Karpas-422 (cell line): ENCODE measurements at places on chromosomes 3 and 15. TPM values are rescaled to one million over a fixed set of nuclear protein-coding genes. Genes with fewer than 3 reads are reported as not detected.

Gene TAGLN3
- total RNA-seq = not detected in 2 replicates

Gene HIGD2B
- total RNA-seq = 0.51 TPM in 1 of 2 replicates, not detected in the other

Gene ACSBG1
- not detected in 2 replicates for total RNA-seq

Gene GOLGA6A
- total RNA-seq = not detected in 2 replicates

Gene RTF1
- total RNA-seq = 25.7 and 33.5 TPM in 2 replicates

Gene NR1I2
- 2.7 and 3.8 TPM in 2 replicates for total RNA-seq

Gene GOLGA8J
- not detected in 2 replicates for total RNA-seq

Gene KLF15
- total RNA-seq = not detected in 2 replicates

DNA sequence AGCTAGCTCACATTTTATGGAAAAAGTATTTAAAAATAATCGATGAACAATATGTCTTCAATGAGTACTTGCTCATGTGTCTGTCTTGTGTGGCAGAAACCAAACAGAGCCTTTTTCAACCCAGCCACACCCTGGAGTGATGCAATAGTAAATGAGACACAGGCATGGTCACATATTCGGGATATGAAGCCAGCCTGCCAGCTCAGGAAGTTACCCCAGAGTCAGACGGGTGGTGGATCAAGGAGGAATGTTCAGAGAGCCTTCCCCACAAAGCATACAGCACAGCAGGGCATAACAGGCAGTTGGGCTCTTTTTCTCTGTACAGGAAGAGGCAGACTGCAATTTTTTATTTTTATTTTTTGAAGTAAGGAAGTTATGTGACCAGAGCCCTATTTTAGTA, 27.3 kb downstream of the LARP6 start:
- H3K27ac ChIP-seq = no peak overlapping the region
- no peaks in the 10 kb centered on the region for H3K36me3 ChIP-seq
- no peaks in the 10 kb centered on the region for H3K4me1 ChIP-seq
- no peak overlapping the region for H3K4me3 ChIP-seq
- no peaks in the 10 kb centered on the region for H3K27me3 ChIP-seq

DNA sequence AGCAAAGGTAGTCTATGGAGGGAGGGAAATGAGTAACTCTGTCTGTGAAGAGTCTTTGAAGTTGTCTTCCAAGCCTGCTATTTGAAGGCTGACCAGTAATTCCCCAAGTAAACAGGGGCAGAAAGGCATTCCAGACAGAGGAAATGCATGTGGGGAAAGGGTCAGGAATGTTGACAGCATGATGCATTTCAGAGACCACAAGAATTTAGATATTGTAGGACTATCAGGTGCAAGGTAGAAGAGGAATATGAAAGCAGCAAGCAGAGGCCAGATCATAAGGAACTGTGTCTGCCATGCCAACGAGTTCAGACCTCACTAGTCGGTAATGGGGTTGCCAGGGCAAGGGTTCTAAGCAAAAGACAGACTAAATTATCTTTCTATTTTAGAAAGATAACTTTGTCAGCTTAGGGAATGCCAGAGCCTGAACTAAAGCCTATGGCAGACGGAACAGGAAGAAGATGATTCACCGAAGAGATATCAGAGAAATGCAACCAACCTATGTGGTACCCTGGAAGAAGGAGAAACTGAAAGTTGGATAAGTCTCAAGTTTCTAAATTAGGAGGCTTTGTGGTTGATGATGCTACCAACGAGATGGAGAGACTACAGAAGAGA, 327.0 kb upstream of the RORA start:
- H3K27me3 ChIP-seq = no peaks in the 10 kb centered on the region
- H3K36me3 ChIP-seq = no peaks in the 10 kb centered on the region
- no peak overlapping the region for H3K4me3 ChIP-seq

DNA sequence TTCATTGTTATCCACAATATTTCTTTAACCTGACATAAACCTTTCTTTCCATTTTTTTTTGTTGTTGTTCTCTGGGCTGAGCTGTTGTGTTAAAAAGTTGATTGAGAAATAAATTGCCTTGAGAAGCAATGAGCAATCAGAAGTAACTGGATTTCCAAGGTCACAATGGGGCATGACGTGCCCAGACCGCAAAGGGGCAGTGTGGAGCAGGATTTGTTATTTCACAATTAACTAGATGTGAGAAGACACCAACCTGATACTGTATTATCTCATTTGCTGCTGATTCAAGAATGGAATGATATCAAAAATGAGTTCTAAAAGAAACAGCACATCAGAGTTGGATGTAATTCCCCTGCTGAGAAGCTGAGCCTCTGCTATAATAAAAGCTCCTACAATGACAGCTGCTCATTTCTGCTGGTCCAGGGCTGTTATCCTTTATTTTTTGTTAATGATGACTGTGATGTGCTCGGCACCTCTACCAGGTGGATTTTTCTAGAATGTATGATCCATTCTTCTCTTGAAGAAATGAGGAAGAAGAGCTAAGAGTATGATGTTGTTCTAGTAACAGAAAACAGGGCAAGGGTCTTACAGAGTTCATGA, 28.1 kb downstream of the CPNE4 start:
- H3K4me3 ChIP-seq = no peak overlapping the region
- no peaks in the 10 kb centered on the region for H3K36me3 ChIP-seq
- no peaks in the 10 kb centered on the region for H3K4me1 ChIP-seq
- H3K27ac ChIP-seq = no peak overlapping the region
- H3K27me3 ChIP-seq = no peaks in the 10 kb centered on the region

GRCh38 chr3:190008432-190008831, 112.3 kb downstream of the P3H2 start:
- no peak overlapping the region for H3K4me3 ChIP-seq
- H3K27me3 ChIP-seq = no peaks in the 10 kb centered on the region
- H3K36me3 ChIP-seq = no peaks in the 10 kb centered on the region
- no peak for DNase-seq

GRCh38 chr3:197520311-197521276, 35.2 kb downstream of the BDH1 start:
- H3K36me3 ChIP-seq = peaks cover 18% of the 10 kb centered on the region
- peaks cover 6% of the 10 kb centered on the region for H3K4me1 ChIP-seq
- H3K4me3 ChIP-seq = no peak overlapping the region

- H3K27me3 ChIP-seq = no peaks in the 10 kb centered on the region
- no peak overlapping the region for H3K27ac ChIP-seq
- no peaks in the 10 kb centered on the region for H3K4me1 ChIP-seq
- no peak for DNase-seq
- H3K4me3 ChIP-seq = no peak overlapping the region
Observed at GRCh38 chr3:68771681-68772080, 160.7 kb downstream of the TAFA4 start.

GRCh38 chr3:183775781-183776180, 49.6 kb downstream of the MAP6D1 start:
- peaks cover 77% of the 10 kb centered on the region for H3K36me3 ChIP-seq
- no peaks in the 10 kb centered on the region for H3K4me1 ChIP-seq
- no peak overlapping the region for H3K4me3 ChIP-seq
- no peaks in the 10 kb centered on the region for H3K27me3 ChIP-seq
- DNase-seq = no peak

DNA sequence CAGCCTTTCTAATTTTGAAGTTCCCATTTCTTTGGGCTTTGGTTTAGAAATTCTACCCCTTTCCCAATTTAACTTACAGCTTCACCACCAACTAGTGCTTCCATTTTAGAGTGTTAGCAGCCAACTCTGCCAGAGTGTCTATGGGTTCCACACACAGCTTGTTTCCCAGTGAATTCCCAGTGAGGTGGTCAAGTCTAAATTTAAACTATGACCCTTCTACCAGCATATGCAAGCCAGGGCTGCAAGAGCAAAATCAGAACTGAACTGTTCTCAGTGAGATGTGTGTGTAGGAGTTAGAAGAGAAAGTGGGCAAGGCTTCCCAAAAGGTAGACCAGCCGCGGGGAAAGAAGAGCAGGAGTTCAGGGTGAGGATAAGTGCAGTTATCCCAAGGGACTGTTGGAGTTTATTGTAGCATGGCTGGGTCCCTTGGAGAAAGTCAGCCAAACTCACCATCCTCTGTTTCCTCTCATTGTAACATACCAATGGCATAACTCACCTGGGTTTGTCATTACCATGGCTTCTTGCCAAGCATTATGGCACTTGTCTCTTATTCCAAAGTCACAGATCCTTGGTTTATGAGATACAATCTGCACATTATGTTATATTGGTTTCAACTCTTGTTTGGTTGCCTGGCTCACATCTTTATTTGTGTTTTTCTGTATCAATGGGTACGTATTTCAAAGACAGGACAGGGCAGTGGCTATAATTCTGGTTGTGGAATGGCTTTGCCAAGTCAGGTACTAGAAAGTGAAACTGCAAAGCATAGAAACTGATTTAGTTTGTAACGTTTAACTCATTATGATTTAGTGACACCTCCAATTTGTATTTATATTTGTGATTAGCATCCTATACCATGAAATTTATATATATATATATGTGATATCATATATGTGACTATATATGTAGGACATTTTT, 130.2 kb upstream of the UMPS start:
- no peaks in the 10 kb centered on the region for H3K27me3 ChIP-seq
- H3K36me3 ChIP-seq = no peaks in the 10 kb centered on the region
- H3K27ac ChIP-seq = no peak overlapping the region

DNA sequence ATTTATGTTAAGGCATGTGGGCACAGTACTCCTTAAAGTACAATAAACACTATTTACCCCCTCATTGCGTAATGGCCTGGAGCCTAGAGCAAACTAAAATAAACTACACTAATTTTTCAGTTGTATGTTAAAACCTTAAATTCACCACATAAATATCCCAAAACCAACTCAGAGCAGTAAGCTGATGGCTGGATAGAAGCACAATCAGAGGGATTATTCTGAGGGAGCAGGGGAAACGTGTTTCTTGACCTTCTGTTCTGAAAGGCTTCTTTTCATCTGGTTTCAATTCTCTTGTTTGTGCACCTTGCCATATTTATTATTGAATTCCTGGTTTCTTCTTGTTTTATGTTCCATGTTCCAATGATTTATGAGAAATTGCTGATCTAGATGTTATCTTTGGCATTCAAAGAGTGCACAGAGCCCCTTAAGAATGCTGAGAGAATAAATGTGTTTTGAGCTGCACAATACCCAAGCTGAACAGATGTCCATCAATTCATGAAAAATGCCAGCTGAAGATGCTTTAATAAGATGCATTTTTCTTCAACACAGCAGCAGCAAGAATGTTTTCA, 29.6 kb downstream of the RPL22L1 start:
- no peaks in the 10 kb centered on the region for H3K4me1 ChIP-seq
- H3K36me3 ChIP-seq = no peaks in the 10 kb centered on the region
- H3K27ac ChIP-seq = no peak overlapping the region
- no peaks in the 10 kb centered on the region for H3K27me3 ChIP-seq
- no peak overlapping the region for H3K4me3 ChIP-seq

GRCh38 chr3:123783811-123784210, 100.3 kb downstream of the MYLK start:
- H3K4me3 ChIP-seq = no peak overlapping the region
- H3K27me3 ChIP-seq = no peaks in the 10 kb centered on the region
- no peaks in the 10 kb centered on the region for H3K36me3 ChIP-seq
- H3K27ac ChIP-seq = no peak overlapping the region

- no peak overlapping the region for H3K4me3 ChIP-seq
- H3K27ac ChIP-seq = no peak overlapping the region
- no peaks in the 10 kb centered on the region for H3K27me3 ChIP-seq
- H3K4me1 ChIP-seq = no peaks in the 10 kb centered on the region
- DNase-seq = no peak
Observed at GRCh38 chr3:151015767-151016477, 43.4 kb upstream of the CLRN1 start.

DNA sequence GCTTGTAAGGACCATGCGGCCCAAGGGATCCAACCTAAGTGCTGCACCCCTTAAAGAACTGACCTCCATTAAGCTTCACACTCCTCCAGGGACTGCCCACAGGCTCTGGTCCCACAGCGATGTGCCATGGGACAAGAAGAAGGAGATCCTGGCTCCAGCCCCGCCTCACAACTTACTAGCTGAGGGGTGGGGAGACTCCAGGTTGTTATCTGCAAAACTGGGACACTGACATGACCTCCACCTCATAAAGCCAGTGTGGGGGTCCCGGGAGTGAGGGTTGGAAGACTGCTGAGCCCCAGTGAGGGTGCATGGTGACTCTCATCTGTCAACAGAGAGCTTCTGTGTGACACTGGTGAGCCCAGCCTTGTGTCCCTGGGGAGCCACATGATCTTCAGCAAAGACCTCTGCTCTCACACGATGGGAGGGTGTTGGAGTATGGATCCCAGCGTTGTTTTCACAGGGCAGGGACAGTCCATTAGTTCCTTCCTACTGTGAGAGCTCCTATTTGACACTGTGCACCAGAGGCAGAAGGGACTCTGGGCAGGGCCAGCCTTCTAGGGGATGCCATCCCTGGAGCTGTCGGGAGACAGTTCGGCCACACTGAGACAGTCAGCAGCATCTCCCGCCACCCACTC, 26.7 kb downstream of the EAF1 start:
- no peaks in the 10 kb centered on the region for H3K27me3 ChIP-seq
- H3K36me3 ChIP-seq = no peaks in the 10 kb centered on the region
- H3K4me1 ChIP-seq = no peaks in the 10 kb centered on the region
- no peak overlapping the region for H3K4me3 ChIP-seq
- no peak for DNase-seq
- H3K27ac ChIP-seq = no peak overlapping the region

GRCh38 chr15:57443486-57443885, 67.2 kb downstream of the CGNL1 start:
- H3K4me1 ChIP-seq = no peaks in the 10 kb centered on the region
- H3K4me3 ChIP-seq = no peak overlapping the region
- no peaks in the 10 kb centered on the region for H3K27me3 ChIP-seq
- DNase-seq = no peak

GRCh38 chr15:55250392-55250791, 39.2 kb downstream of the RAB27A start:
- no peak overlapping the region for H3K4me3 ChIP-seq
- no peak for DNase-seq
- no peaks in the 10 kb centered on the region for H3K27me3 ChIP-seq
- H3K27ac ChIP-seq = peak overlapping the region; percentile 12; the same call in 1 of the 2 replicates
- no peaks in the 10 kb centered on the region for H3K36me3 ChIP-seq

- no peaks in the 10 kb centered on the region for H3K36me3 ChIP-seq
- H3K27ac ChIP-seq = no peak overlapping the region
Observed at GRCh38 chr3:171791692-171792076, 18.6 kb downstream of the PLD1 start.

DNA sequence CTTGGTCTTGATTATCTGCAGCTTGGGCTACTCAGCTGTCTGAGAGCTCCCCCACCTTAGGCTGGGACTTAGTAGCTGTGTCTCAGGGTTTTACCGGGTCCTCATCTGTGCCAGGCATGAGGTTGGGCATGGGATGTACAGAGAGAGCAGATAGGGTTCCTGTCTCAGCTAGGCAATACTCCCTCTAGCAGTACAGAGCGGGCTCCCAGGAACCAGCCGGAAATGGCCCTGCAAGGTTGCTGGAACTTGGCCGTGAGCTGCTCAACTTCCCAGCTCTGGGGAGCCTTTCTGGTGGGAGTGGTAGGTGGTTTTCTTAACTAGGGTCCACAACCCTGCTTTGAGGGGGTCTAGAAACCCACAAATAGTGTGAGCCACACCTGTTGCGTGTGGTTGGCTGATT, 58.3 kb downstream of the ATP2B2 start:
- peaks cover 13% of the 10 kb centered on the region for H3K4me1 ChIP-seq
- no peak overlapping the region for H3K4me3 ChIP-seq
- no peaks in the 10 kb centered on the region for H3K27me3 ChIP-seq
- no peaks in the 10 kb centered on the region for H3K36me3 ChIP-seq
- no peak for DNase-seq

- H3K36me3 ChIP-seq = no peaks in the 10 kb centered on the region
- H3K4me1 ChIP-seq = peaks cover 42% of the 10 kb centered on the region
- H3K4me3 ChIP-seq = peak overlapping the region; percentile 80
Observed at GRCh38 chr15:72117486-72118016, 399 bp downstream of the MYO9A start.

GRCh38 chr3:107884719-107885460, 205.9 kb downstream of the CD47 start:
- H3K4me1 ChIP-seq = no peaks in the 10 kb centered on the region
- no peak for DNase-seq
- no peak overlapping the region for H3K27ac ChIP-seq
